Thymus (tissue), 14 donors: ENCODE measurements at places on chromosomes 12 and 14.

DNA sequence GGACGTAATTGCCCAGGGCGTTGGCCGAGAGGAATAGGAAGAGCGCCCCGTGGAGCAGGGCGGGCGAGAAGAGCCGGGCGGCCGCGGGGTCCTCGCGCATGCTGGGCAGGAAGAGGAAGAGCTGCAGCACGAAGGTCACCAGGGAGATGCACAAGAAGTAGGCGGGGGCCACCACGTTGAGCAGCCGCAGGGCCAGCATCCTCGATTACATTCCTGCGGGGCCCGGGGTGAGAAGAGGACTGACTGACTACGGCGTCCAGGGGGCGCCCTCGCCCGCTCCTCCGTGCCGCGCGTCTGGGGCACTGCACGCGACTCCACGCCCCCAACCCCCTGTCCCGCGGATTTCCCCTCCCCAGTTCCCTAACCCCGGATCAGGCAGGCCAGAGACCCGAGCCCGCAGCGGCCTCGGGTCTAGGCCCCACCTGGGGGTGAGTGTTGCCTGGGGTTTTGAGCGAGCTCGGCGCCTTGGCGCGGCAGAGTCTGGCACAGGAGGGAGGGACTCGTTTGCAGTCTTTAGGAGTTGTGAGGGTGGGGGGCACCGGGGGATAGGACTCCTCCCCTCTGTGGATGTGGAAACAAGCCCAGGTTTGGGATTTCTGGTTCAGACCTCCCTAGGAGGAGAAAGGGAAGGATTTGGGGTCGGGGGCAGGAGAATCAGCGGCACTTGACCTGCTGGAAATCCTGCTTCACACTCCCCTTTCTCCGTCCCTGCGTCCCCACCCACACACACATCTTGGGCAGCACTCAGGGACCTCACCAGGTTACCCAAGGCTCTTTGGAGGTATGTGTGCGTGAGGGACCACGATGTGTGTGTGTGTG is 1.8 kb downstream of the ZDHHC22 start:
- peaks cover 88% of the 10 kb centered on the region for H3K27me3 ChIP-seq
- no peak for DNase-seq
- H3K27ac ChIP-seq = no peak overlapping the region
- H3K36me3 ChIP-seq = no peaks in the 10 kb centered on the region

- no peaks in the 10 kb centered on the region for H3K27me3 ChIP-seq
- H3K4me3 ChIP-seq = no peak overlapping the region
- no peak for DNase-seq
- H3K4me1 ChIP-seq = peaks cover 25% of the 10 kb centered on the region
Measured at GRCh38 chr12:57098546-57098945, 9.6 kb downstream of the NAB2 start.

- H3K4me3 ChIP-seq = no peak overlapping the region
- no peaks in the 10 kb centered on the region for H3K4me1 ChIP-seq
- peaks cover 2% of the 10 kb centered on the region for H3K36me3 ChIP-seq
- H3K27me3 ChIP-seq = no peaks in the 10 kb centered on the region
Measured at GRCh38 chr12:11016937-11017336, 5.5 kb downstream of the TAS2R19 start.

DNA sequence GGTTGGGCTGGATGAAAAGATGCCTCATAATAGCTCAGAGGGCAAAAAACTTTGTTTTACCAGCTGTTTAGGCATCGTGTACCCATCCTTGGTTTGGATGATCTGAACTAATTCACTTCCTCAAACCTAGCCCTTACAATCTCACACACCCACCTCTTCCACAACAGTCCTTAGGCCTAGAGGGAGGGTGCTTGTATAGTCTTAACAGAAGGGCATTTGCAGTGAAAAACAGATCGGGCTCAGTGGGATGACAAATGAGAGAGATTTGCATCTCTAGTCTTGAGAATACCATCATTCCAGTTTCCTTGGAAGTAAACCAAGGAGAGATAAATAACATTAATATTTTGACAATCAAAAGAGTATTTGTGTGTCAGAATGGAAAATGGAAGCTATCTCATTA is 11.0 kb downstream of the SLCO1A2 start:
- no peak overlapping the region for H3K4me3 ChIP-seq
- no peaks in the 10 kb centered on the region for H3K36me3 ChIP-seq
- H3K4me1 ChIP-seq = no peaks in the 10 kb centered on the region
- DNase-seq = no peak
- H3K27me3 ChIP-seq = no peaks in the 10 kb centered on the region
- no peak overlapping the region for H3K27ac ChIP-seq

DNA sequence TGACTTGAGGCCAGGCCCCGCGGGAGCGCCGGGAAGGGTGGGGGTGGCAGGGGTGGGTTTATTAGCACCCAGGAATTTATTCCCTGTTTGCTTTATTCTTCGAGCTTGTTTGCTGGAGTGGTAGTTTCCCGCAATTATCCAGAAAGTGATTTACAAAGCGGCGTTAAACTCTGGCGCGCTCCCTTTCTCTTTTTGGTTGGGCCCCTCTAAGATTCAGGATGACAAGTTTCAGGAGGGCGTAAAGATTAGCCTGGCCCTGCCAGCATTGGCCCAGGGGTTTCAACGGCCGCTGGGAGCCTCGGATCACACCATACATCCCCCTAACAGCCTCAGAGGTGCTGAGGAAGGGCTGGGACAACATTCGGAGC is 444 bp upstream of the NKX2-8 start:
- H3K4me3 ChIP-seq = no peak overlapping the region
- H3K27me3 ChIP-seq = peaks cover 65% of the 10 kb centered on the region
- peaks cover 2% of the 10 kb centered on the region for H3K4me1 ChIP-seq
- no peaks in the 10 kb centered on the region for H3K36me3 ChIP-seq

- H3K27me3 ChIP-seq = no peaks in the 10 kb centered on the region
- DNase-seq = no peak
- H3K4me1 ChIP-seq = peaks cover 9% of the 10 kb centered on the region
- peaks cover 17% of the 10 kb centered on the region for H3K36me3 ChIP-seq
- no peak overlapping the region for H3K4me3 ChIP-seq
- no peak overlapping the region for H3K27ac ChIP-seq
Measured at GRCh38 chr12:110286623-110287022, 5.6 kb downstream of the ATP2A2 start.

GRCh38 chr12:37543131-37543965 is 773.2 kb upstream of the ALG10B start:
- no peak for DNase-seq
- no peaks in the 10 kb centered on the region for H3K4me1 ChIP-seq
- H3K36me3 ChIP-seq = no peaks in the 10 kb centered on the region
- no peak overlapping the region for H3K4me3 ChIP-seq
- no peak overlapping the region for H3K27ac ChIP-seq

DNA sequence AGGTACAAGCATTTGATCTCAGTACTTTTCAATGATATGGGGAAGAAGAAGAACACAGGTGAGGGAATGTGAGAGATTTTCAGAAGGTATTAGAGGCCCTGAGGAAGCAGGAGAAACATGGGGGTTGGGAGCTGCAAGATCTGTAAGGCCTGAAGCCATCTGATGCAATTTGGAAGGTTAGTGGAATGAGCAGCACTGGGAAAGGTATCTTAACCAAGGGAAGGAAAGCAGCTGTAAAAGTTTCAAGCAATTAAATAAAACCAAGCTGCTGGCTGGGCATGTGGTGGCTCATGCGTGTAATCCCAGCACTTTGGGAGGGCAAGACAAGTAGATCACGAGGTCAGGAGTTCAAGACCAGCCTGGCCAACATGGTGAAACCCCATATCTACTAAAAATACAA is 104.4 kb upstream of the PARP11 start:
- no peak for DNase-seq
- H3K27ac ChIP-seq = no peak overlapping the region
- H3K36me3 ChIP-seq = no peaks in the 10 kb centered on the region
- no peaks in the 10 kb centered on the region for H3K27me3 ChIP-seq
- peaks cover 6% of the 10 kb centered on the region for H3K4me1 ChIP-seq

- H3K27me3 ChIP-seq = no peaks in the 10 kb centered on the region
- no peak for DNase-seq
- no peak overlapping the region for H3K27ac ChIP-seq
- H3K4me3 ChIP-seq = no peak overlapping the region
Measured at GRCh38 chr14:43535231-43535838, 971.7 kb downstream of the FSCB start.

DNA sequence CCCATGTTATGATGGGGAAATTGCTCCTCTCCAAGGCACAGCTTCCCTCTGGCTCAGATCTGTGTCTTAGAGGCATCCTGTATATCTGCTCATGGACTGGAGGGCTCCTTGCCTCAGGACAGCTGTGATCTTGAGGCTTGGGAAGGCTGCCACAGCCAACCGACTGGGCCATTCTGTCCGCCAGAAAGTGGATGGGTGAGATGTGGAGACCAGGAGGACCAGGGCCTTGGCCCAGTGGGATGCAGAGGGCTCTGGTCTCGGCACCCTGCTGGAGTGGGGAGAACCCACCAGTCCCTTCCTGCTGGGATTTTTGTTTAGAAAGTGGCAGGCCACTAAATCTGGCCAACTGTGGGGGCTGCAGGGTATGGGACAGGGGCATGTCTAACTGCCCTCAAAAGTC is 148.6 kb downstream of the CALM1 start:
- H3K27ac ChIP-seq = no peak overlapping the region
- no peaks in the 10 kb centered on the region for H3K27me3 ChIP-seq
- no peaks in the 10 kb centered on the region for H3K4me1 ChIP-seq
- no peak for DNase-seq

DNA sequence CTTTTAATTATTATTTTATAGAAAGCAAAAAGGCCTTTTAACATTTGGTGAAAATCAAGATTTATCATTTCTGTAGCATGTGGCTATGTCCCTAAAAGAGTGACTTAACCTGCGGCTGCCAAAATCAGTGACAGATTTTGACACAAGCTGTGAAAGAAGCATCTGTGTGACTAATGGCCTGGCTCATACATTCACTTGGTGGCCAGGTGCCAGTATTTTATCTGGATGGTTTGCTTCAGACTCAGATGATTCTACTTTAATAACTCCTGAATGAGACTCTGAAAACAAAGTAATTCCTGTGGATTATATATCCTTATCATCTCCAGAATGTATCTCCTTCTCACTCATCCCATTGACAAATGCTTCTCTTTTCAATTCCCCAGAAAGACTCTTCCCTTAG is 103.0 kb downstream of the FSCB start:
- DNase-seq = no peak
- H3K27ac ChIP-seq = no peak overlapping the region
- no peak overlapping the region for H3K4me3 ChIP-seq
